CD4-positive, alpha-beta T cell treated with Interleukin-15 for 4 hours (primary cell): ENCODE measurements at places on chromosomes 1 and 21.
A peak's percentile ranks its signal among the peaks of the same experiment; 100 is the strongest.

DNA sequence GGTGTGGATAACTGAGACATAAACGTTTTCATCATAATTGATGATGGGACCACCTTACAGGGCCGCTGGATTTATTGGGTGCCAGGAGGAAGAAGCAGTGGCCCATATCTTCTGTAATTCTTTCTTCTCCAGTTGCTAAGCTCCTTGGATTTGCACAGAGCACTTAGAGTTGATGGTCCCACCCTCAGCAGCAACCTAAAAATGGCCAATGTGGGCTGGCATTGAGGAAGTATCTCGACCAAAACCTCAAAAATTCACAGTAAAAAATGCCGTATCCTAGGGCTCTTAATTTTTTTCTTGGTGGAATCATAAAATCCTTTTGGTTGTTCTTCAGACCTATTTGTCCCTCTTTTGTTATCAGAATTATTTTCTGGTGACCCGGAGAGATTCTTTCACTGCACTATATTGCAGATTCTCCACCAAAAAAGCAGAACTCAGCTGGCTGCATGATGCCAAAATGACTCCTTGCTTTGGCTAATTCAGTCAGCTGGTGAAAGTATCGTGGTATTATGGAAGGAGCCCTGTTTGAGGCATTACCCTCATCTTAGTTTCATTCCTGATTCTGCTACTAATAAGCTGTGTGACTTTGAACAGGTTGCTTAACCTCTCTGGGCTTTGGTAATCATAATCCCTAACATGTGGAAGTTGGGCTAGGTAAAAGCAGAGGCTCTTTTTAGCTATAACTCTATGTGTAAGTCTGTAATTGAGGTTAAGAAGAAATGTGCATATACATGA lies 27.6 kb downstream of the KIRREL1 start:
- no peak for DNase-seq

DNA sequence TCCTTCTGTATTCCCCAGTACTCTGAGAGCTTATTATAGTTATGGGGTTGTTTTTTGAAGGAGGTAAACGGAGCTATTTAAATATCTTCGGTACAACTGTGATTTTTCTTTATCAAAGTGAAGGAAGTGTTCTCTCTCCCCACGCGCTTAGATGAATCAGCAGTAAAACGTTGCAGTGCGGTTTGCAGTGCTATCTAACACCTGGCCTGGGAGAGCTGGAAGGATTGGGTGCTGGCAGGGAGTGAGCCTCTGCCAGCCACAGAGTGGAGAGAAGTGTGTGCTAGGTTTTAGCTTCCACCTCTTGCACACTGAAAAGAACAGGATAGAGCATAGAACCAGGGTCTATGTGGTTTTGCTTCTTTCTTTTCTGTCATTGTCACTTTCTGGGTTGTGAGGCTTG lies 165.9 kb downstream of the SDCCAG8 start:
- DNase-seq = peak; percentile 25

GRCh38 chr1:1318131-1318652 lies 6.3 kb downstream of the INTS11 start:
- DNase-seq = no peak

GRCh38 chr1:26520339-26520738 lies 9.2 kb upstream of the RPS6KA1 start:
- no peak for DNase-seq

- DNase-seq = no peak
These were observed 37.9 kb upstream of the RHOU start for GRCh38 chr1:228697207-228698016.
